ENCODE measurements at places on chromosomes 7 and 10.

- DNase-seq, result peak; percentile 27
Observed at GRCh38 chr7:47179812-47180515, 401.9 kb downstream of the TNS3 start.

DNA sequence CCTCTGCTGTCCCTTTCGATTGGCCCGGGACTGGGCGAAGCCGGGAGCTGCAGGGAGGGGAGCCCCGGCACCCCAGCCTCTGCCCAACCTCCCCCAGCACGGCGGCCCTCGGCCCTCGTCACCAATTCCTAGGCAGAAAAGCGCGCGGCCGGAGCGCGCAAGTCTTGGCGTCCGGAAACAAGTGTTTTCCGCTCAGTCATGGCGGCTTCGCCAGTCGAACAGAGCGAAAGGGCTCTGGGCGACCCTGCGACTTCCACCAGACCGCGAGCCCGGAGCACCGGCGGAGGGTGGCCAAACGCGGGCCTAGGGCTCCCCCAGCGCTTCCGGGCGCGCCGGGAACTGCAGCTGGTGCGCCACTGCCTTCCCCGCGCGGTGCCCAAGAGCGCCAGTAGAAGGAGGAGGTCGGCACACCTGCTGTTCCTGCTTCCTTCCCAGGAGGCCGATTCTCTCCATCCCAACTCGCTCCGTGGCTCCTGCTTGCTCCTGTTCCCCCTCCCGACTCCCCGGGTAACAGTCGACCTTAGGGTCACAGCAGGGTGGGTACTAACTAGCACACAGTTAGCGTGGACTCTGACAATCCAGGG lies 729.9 kb downstream of the ZWINT start:
- no peak for DNase-seq

- DNase-seq, result no peak
Observed at GRCh38 chr7:105776068-105776790, 100.2 kb downstream of the ATXN7L1 start.

DNA sequence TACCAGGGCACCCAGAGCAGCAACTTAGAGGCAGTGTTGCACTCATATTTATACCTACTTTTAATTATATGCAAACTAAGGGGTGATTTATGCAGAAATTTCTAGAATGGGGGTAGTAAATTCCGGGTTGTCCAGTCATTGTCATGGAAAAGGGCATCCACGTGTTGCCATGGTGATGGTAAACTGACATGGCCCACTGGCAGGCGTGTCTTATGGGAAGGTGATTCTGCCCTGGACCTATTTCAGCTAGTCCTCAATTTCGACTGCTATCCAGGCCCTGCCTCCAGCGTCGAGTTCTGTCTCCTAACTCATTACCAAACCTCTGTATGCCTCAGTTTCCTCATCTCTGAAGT lies 12.8 kb downstream of the SNX8 start:
- DNase-seq, result no peak

GRCh38 chr7:72182036-72182435 lies 230.1 kb downstream of the CALN1 start:
- DNase-seq, result no peak

DNA sequence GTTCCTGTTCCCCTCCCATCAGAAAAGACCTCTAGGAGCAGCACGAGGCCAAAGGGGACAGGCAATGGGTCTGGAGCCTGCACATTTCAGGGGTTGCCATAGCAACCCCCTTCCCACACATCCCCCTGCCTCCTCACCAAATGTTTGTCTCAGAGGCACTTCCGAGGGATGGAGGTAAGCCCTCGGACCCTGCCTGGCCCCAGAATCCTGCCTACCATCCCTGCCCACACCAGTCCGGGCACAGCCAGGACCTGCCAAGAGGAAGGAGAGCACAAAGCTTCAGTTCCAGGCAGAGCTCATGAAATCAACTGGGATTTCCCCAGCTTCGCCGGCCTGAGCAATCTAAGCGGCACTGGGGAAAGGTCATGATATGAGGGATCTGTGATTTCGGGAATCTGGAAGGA lies 175.0 kb upstream of the PLXNA4 start:
- DNase-seq, result no peak

Measured in anterior cingulate cortex (tissue), 58 donors.